ENCODE measurements at places on chromosomes 6 and 20.

GRCh38 chr20:32189691-32190615, 17.6 kb downstream of the PLAGL2 start:
- DNase-seq, result no peak

DNA sequence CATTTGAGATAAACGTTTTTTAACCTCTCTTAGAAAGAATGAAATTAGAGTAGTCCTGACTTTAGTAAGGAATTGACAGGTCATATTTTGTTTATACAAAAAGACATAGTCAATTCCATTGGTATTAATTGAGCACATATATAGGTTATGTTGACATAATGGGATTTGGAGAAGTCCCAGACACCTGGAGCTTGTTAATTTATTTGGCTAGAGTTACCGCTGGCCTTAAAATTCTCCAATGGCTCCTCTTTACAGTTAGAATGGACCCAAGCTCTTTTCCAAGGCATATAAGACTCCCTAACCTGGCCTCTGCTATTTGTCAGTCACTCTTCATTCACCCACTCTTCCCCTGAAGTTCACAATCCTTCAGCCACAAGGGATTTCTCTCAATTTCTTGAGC, 221.3 kb downstream of the CBLN4 start:
- no peak for DNase-seq

GRCh38 chr20:38445901-38446425, 10.8 kb upstream of the SNHG17 start:
- DNase-seq, result no peak

- no peak for DNase-seq
Measured at GRCh38 chr6:131640100-131640499, 3.0 kb downstream of the ENPP3 start.

DNA sequence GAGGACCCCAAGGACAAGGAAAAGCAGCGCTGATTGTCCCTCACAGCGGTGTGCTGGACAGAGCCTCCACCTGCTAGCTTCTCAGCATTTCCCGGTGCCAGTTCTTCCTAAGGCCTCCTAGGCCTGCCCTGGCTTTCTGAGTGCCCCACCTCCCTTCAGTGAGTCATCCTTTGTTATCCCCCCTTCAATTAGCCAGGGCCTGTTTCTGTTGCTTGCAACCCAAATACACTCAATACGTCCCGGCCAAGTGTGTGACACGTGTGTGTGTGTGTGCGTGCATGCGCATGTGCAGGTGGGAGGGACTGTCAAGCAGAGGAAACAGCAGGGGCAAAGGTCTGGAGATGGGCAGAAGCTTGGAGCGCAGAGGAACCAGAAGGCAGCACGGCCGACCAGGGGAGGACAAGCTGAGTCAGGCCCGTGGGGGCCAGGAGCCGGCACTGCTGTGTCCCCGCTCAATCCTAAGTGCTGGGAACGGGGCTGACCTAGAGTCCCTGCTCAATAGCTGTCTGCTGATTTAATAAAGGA, 159.8 kb downstream of the PREX1 start:
- no peak for DNase-seq

GRCh38 chr6:145761584-145761983, 26.3 kb upstream of the EPM2A start:
- no peak for DNase-seq

DNA sequence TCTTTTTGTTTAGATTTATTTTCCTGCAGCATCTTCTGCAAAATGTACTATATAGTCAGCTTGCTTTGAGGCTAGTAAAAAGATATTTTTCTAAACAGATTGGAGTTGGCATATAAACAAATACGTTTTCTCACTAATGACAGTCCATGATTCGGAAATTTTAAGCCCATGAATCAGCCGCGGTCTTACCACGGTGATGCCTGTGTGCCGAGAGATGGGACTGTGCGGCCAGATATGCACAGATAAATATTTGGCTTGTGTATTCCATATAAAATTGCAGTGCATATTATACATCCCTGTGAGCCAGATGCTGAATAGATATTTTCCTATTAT, 3.2 kb downstream of the FOXC1 start:
- DNase-seq, result no peak

DNA sequence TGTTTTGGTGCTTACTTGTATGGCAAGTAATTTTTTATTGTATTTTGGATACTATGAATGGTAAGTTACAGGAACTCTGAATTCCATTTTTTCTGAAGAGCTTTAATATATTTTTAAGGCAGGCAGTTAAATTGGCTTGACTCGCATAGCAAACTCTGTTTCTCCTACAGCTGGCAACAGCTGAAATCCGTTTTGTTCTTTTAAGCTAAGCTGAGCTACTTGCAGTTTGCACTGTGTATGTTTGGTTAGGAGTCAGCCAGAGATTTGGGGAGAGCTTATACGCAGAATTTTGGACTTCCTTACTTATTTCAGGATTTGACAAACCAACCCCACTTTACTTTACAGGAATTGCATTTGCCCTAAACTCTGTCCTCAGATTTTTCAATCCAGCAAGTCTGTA, 179.1 kb downstream of the COL19A1 start:
- DNase-seq, result no peak

DNA sequence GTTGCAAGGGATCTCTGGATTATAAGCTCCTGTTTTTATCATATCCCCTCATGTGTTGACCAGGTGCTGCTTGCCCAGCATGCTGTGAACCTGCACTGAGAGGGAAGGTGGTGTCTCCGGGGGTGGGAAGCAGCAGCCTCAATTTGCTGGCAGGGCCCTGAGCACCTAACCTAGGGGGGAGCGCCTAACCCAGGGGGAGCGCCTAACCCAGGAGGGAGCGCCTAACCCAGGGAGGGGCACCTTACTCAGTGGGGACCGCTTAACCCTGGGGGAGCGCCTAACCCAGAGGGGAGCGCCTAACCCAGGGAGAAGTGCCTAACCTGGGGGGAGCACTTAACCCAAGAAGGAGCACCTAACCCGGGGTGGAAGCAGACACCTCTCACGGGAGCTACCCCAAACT, 83.3 kb upstream of the QKI start:
- no peak for DNase-seq

DNA sequence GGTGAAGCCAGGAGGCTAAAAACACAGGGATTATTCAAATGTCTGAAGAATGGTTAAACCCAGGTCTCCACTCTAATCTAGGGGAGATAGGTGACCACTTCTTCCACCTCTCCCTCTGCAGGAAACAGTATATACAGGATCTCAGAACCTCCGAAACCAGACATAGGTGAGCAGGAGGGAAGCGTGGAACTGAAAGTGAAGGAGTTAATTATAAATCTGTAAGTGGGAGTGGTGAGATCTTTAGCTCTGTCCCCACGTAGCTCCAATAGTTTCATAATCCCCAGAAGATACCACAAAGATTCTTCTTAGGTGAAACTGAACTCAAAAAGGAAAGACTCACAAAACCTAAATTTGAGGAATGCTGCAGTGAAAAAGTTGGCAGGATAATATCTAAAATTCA, 76.8 kb downstream of the THEMIS start:
- DNase-seq, result no peak

DNA sequence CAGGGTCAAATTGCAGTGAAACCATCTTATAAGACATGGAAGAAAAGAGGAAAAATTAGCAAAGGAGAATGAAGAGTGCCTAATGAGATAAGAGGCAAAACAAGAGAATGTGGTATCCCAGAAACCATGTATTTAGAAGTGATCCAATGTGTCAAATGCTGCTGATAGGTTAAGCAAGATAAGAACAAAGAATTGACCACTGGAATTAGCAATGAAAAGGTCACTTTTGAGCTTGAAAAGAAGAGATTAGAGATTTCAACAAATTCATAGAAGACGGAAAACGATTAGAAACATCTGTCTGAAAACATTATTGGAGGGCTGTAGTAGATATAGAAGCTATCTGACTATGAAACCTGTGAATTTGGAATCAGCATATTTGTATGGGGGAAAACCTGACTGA, 112.2 kb downstream of the AHI1 start:
- DNase-seq, result no peak

DNA sequence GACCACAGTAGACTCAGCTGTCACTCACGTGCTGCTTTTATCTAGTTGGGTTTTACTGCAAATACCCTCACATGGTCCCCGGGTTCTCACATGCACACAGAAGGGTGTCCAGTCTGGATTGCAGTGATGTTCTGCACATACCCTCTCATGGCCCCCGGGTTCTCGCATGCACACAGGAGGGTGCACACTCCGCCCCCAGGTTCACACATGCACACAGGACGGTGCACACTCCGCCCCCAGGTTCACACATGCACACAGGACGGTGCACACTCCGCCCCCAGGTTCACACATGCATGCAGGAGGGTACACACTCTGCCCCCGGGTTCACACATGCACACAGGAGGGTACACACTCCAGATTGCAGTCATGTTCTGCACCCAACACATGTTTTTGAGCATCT, 224.3 kb downstream of the ERMARD start:
- DNase-seq, result no peak

DNA sequence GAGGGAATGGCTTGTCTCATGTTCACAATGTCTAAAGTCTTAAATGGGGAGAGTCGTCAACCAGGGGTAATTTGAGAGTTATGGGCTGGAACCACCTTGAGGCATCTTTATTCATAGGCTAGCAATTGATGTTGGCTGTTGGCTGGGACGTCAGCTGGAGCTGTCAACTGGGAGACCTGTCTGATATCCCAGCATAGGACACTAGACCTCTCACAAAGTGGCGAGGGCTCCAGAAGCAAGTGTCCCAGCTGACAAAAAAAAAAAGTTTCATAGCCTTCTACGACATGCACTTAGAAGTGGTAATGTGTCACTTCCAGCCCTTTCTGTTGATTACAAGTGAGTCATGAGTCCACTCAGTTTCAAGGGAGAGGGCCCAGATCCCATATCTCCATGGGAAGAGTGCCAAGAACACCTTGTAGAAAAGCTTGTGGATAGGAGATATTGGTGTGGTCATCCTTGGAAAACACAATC, 278.0 kb downstream of the ESR1 start:
- peak; percentile 54 for DNase-seq
